ENCODE measurements at places on chromosomes 1 and 21. TPM values are rescaled to one million over a fixed set of nuclear protein-coding genes. Genes with fewer than 3 reads are reported as not detected.

GRCh38 chr1:19007491-19008441, 51.3 kb upstream of the IFFO2 start:
- no peak overlapping the region for H3K27ac ChIP-seq
- H3K27me3 ChIP-seq, result no peaks in the 10 kb centered on the region
- peaks cover 57% of the 10 kb centered on the region for H3K4me1 ChIP-seq
- no peaks in the 10 kb centered on the region for H3K36me3 ChIP-seq
- no peak overlapping the region for H3K4me3 ChIP-seq
- DNase-seq, result no peak

- no peaks in the 10 kb centered on the region for H3K27me3 ChIP-seq
- H3K27ac ChIP-seq, result peak overlapping the region; percentile 55
- H3K4me3 ChIP-seq, result peak overlapping the region; percentile 49
- DNase-seq, result peak; percentile 65
Observed at GRCh38 chr1:32240140-32240951, 6.7 kb upstream of the FAM167B start.

SRM gene
- 34.2 TPM for total RNA-seq

GRCh38 chr21:30579346-30579745, 10.9 kb downstream of the KRTAP22-2 start:
- H3K4me1 ChIP-seq, result no peaks in the 10 kb centered on the region
- no peak for DNase-seq
- no peak overlapping the region for H3K27ac ChIP-seq
- no peaks in the 10 kb centered on the region for H3K36me3 ChIP-seq
- no peak overlapping the region for H3K4me3 ChIP-seq
- H3K27me3 ChIP-seq, result no peaks in the 10 kb centered on the region

GRCh38 chr1:25550683-25551310, 7.4 kb downstream of the LDLRAP1 start:
- no peaks in the 10 kb centered on the region for H3K4me1 ChIP-seq
- no peaks in the 10 kb centered on the region for H3K36me3 ChIP-seq
- H3K4me3 ChIP-seq, result no peak overlapping the region
- no peak for DNase-seq
- H3K27ac ChIP-seq, result no peak overlapping the region

INAVA gene
- total RNA-seq, result 0.44 TPM

CNR2 gene
- total RNA-seq, result not detected

- no peak for DNase-seq
- H3K4me1 ChIP-seq, result no peaks in the 10 kb centered on the region
- H3K4me3 ChIP-seq, result no peak overlapping the region
- H3K36me3 ChIP-seq, result no peaks in the 10 kb centered on the region
- no peak overlapping the region for H3K27ac ChIP-seq
Observed at GRCh38 chr1:183248989-183249691, 63.1 kb downstream of the LAMC2 start.

DNA sequence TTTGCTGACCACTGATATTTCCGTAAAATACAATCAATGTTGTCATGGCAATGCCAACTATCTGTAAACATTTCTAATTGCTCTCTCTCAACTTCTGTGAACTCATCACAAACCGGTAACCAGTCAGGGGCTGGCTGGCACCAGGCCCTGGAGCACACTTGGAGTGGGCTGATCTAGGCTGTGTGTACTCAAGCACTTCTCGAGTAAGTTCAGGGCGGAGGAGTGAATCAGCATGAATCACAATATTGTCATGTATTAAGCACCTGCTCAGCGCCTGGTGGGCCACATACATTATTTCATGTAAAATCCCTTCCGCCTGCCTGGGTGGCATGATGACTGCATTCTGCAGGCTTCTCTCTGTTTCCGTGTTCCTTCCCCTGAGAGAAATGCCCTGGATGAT, 212.4 kb downstream of the FOXD2 start:
- no peaks in the 10 kb centered on the region for H3K36me3 ChIP-seq
- H3K27ac ChIP-seq, result no peak overlapping the region
- no peaks in the 10 kb centered on the region for H3K4me1 ChIP-seq
- no peak overlapping the region for H3K4me3 ChIP-seq

- H3K27ac ChIP-seq, result no peak overlapping the region
- H3K4me3 ChIP-seq, result no peak overlapping the region
- no peaks in the 10 kb centered on the region for H3K36me3 ChIP-seq
- no peak for DNase-seq
- no peaks in the 10 kb centered on the region for H3K4me1 ChIP-seq
Observed at GRCh38 chr1:47927165-47927564, 70.0 kb downstream of the TRABD2B start.

- H3K4me3 ChIP-seq, result no peak overlapping the region
- no peaks in the 10 kb centered on the region for H3K4me1 ChIP-seq
- no peak for DNase-seq
Observed at GRCh38 chr1:37097731-37098130, 63.4 kb upstream of the GRIK3 start.

LORICRIN gene
- not detected for total RNA-seq

- H3K4me3 ChIP-seq, result no peak overlapping the region
- H3K4me1 ChIP-seq, result no peaks in the 10 kb centered on the region
- H3K27ac ChIP-seq, result no peak overlapping the region
- no peak for DNase-seq
- no peaks in the 10 kb centered on the region for H3K36me3 ChIP-seq
- no peaks in the 10 kb centered on the region for H3K27me3 ChIP-seq
Observed at GRCh38 chr1:175511496-175511895, 231.9 kb downstream of the TNR start.

DNA sequence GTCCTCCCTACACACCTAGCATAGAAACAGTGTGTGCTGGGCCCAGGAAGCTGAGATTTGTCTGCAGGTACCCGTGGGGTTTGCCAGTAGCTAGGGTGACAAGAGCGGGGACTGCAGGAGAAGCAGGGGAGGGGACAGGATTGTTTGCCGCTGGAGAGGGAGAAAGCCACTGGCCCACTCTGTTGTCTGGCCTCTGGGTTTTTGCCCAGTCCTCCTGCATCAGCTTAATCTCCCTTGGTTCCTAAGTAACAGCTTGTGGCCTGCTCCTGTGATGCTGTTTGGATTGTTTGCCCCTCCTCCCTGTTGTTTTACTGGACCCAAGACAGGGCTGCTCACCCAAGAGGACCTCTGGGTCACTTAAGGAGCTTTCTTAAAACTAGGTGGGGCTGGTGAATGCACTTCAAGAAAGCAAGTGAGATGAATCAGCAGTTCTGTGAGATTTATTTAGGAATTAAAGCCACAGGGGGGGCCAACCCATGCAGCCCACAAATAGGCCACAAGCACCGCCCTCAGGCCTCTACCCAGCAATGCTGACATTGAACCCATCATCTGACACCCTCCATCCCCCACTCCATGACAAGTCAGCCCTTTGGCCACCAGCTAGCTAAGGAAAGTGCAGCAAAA, 142.8 kb downstream of the ZZZ3 start:
- H3K27me3 ChIP-seq, result no peaks in the 10 kb centered on the region
- DNase-seq, result no peak
- no peak overlapping the region for H3K4me3 ChIP-seq
- H3K4me1 ChIP-seq, result peaks cover 15% of the 10 kb centered on the region
- H3K27ac ChIP-seq, result peak overlapping the region; percentile 72

CELA2B gene
- total RNA-seq, result not detected

DNA sequence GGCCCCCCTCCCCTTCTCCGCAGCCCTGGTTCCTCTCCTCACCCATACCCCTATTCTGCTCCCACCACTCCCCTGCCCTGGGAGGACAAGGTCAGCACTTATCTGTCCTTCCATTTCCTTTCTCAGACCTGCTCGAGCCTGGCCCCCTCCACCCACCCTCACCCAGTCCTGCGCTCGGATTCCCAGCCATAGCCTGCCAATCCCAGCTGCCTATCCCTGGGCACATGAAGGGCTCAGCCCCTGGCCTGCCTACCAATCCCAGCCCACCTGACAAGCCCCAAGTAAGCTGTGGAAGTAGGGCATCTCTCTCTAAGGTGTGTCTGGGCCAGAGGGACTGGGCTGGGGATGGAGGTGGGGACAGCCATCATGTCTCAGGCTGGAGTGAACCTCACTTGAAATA, 5.4 kb downstream of the BLACAT1 start:
- no peaks in the 10 kb centered on the region for H3K36me3 ChIP-seq
- H3K27ac ChIP-seq, result no peak overlapping the region
- no peak overlapping the region for H3K4me3 ChIP-seq
- no peaks in the 10 kb centered on the region for H3K27me3 ChIP-seq
- H3K4me1 ChIP-seq, result no peaks in the 10 kb centered on the region
- DNase-seq, result no peak

DNA sequence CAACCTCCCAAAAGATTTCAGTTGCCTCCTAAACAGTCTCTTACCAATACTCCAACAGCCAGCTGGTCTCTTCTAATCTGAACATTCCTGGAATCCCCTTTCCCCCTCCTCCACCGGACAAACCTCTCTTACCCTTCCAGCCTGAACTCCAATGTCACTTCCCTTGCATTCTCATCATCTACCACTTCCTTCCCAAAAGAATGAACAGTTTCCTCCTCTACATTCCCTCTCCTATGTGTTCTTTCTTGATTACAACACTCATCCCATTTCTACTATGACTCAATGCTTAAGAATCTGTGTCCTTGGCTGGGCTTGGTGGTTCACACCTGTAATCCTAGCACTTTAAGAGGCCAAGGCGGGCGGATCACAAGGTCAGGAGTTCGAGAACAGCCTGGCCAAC, 417.1 kb downstream of the SETD4 start:
- no peak overlapping the region for H3K27ac ChIP-seq
- H3K4me3 ChIP-seq, result no peak overlapping the region
- H3K4me1 ChIP-seq, result no peaks in the 10 kb centered on the region

DNA sequence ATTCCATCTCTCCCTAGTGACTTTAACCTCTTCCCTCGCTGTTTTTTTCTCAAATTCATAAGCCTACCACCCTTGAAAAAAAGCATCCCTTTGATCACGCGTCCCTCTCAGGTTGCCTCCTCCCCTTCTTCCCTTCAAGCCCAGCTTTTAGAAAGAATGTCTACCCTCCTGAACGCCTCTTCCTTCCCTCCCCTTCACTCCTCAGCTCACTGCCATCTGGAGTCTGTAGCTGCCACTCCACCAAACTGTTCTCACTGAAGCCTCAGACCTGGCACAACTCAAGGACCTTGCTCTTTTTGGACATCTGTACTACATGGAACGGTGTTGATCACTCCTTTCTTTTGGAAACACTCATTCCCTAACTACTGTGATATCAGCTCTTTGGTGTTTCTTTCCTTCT, 80.6 kb downstream of the SLC25A24 start:
- no peaks in the 10 kb centered on the region for H3K4me1 ChIP-seq
- H3K36me3 ChIP-seq, result no peaks in the 10 kb centered on the region
- H3K27ac ChIP-seq, result no peak overlapping the region
- no peaks in the 10 kb centered on the region for H3K27me3 ChIP-seq
- no peak for DNase-seq
- no peak overlapping the region for H3K4me3 ChIP-seq

DNA sequence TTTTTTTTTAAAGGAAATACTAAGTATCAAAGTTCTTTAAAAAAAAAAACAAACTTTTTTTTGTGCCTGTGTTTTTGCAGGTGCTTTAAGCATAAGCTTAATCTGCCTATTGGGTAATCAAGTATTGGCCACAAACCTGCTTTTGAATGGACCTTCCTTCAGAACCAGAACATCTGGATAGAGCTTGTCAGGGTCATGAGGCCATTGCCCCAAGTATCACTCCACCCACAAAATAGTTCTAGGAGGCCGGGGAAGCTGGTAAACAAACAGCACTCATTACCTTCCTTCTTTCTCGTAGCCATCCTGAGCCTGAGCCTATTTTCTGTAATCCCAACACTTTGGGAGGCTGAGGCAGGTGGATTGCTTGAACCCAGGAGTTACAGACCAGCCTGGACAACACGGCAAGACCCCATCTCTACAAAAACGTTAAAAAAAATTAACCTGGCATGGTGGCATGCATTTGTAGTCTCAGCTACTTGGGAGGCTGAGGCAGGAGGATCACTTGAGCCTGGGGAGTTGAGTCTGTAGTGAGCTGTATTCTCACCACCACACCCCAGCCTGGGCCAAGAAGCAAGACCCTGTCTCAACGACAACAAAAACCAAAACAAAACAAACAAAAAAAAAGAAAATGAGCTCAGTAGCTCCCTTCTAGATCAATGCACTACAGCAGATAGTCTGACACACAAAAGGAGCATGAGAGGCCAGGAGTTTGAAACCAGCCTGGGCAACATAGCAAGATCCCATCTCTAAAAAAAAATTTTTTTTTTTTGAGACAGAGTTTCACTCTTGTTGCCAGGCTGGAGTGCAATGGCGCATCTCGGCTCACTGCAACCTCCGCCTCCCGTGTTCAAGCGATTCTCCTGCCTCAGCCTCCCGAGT, 34.1 kb upstream of the EPS15 start:
- H3K4me3 ChIP-seq, result no peak overlapping the region
- DNase-seq, result no peak
- no peaks in the 10 kb centered on the region for H3K4me1 ChIP-seq
- no peak overlapping the region for H3K27ac ChIP-seq
- H3K27me3 ChIP-seq, result no peaks in the 10 kb centered on the region
- no peaks in the 10 kb centered on the region for H3K36me3 ChIP-seq

LGR6 gene
- total RNA-seq, result 0.70 TPM

GRCh38 chr1:115865704-115866380, 24.9 kb upstream of the NHLH2 start:
- no peaks in the 10 kb centered on the region for H3K27me3 ChIP-seq
- H3K4me1 ChIP-seq, result no peaks in the 10 kb centered on the region
- H3K36me3 ChIP-seq, result no peaks in the 10 kb centered on the region
- H3K4me3 ChIP-seq, result no peak overlapping the region

DNA sequence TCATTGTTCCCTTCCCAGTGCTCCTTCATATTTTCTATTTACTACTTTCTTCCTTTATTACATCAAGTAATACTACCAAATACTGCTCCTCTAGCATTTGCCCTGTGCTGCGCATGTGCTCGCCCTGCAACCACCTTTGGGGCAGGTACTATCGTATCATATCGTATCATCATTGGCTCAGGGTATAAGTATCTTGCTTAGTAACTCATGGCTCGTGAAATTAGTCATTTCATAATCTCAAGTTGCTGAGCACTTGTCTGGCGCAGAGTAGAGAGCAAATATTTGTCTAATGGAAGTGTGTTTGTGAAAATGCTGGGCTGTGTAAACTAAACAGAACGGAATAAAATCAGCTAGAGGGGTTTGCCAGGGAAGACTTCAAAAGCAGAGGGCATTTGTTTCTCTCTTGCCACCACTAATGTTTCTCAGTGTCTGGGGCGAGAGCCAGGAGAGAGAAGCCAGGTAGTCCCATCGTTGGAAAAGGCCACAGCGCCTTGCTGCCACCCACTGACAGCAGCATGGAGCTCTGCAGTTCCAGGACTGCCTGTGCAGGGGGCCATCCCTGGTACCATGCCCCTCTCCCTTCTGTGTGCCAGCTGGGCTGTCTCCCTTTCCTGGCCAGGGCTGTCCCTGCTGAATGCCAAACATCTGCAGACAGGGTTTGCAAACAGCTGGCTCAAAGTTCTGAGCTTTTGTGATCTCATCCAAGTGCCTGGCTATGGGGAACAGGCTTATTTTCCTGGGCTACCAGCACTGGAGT, 20.0 kb upstream of the CPT2 start:
- DNase-seq, result peak; percentile 86
- peak overlapping the region; percentile 21 for H3K27ac ChIP-seq
- no peaks in the 10 kb centered on the region for H3K4me1 ChIP-seq
- no peak overlapping the region for H3K4me3 ChIP-seq

DNA sequence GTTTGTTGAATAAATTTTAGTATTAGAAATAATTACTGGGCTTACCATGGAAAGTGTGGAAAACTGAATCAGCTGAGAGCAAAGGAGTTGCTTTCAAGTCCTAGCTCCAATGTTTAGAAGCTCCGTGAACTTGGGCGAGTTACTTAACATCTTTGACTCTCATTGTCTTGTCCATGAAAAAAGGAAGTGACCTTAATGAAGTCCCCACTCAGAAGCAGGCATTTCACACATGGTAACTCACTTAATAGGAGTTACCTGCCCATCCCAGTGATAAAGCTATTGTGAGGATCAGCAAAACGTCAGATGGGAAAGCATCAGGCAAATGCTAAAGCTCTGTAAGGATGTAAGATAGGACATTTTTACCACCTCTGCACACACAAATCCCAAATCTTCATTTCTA, 34.0 kb upstream of the GADD45A start:
- no peaks in the 10 kb centered on the region for H3K27me3 ChIP-seq
- no peak for DNase-seq
- peaks cover 22% of the 10 kb centered on the region for H3K4me1 ChIP-seq
